ENCODE measurements at places on chromosomes 2 and 18.

DNA sequence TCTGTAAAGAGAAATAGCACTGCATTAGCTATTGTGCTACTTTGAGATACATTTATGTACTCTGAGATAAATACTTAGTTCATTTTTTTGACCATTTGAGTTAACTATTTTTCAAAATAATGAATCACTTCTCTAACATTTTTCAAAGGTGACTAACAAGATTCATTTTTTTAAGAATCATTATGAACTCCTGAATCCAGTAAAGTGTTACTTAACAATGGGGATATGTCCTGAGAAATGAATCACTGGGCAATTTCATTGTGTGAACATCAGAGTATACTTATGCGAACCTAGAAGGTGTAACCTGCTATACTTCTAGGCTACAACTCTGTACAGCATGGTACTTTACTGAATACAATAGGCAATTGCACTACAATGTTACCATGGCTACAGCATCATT lies 355.8 kb downstream of the ARL6IP6 start:
- DNase-seq, result no peak

DNA sequence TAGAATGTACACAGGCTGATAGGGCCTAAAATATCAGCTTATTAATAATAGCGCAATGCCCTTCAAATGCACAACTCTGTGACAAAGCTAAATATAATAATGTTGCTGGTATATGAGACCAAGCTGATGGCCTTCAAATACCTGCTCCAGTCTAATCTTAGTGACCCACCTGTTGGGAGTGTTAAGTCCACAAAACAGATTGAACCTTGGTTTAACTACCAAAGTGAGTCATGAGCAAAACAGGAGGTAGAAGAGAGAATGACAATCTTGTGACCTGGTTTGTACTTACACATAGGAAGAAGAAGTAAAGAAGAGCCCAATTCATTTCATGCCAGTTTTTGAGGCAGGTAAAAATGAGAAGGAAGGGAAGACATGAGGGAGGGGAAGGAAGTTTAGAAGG lies 295.0 kb downstream of the NR4A2 start:
- DNase-seq, result no peak

DNA sequence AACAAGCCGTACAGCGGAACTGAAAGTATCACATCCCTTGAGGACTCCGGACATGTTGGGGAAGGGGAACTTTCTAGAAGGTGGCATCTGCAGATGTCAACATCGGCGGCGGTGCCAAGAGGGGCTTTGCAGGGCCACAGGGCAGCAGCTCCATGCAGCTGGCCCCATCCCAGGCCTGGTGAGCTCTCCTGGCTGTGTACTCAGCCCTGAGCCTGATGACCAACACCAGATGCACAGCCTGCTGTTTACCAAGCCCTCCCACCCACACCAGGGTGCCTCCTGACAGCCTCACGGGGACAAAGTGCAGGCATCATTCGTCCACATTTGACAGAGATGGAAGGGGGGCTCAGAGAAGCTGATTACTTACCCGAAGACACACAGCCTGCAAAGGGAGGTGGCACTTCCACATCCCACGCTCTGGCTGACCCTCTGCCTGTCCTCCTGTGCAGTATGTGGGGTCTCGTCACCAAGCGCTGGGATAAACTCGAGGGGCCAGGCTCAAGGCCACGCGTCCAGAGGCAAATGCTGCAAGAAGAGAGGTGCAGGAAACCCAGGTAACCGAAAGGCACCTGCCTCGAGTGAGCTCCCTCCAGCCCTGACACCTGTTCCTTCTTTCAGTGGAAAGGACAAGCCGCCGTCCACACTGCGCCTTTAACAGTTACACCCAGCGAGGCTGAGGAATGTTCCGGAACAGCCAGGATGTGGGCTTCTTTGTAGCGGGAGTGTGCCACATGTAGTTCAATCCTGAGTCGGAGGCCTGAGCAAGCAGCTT lies 69.0 kb upstream of the ASAP2 start:
- DNase-seq, result no peak

- DNase-seq, result no peak
Measured at GRCh38 chr2:10047616-10048500, 4.5 kb downstream of the KLF11 start.

- DNase-seq, result peak; percentile 83
Measured at GRCh38 chr18:76801567-76802505, 20.5 kb upstream of the ZNF236 start.

- no peak for DNase-seq
Measured at GRCh38 chr2:70068119-70068518, 19.2 kb upstream of the PCBP1 start.

DNA sequence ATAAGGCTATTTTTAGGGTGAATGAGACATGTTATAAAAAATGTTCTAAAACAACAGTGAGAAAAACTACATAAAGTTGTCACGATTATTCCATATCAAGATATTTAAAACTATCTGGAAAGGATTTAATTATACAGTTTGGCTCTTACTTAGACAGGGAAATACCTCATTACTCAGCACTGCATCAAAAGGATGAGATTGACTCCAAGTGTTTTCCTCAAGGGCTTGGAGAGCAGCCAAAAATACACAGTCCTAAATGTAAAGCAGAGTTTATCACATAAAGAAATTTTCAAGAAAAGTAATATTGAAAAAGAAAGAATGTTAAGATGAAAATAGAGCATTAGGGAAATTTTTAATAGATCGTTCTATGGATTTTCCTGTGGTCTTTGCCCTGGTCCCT lies 285.5 kb upstream of the NETO1 start:
- no peak for DNase-seq

DNA sequence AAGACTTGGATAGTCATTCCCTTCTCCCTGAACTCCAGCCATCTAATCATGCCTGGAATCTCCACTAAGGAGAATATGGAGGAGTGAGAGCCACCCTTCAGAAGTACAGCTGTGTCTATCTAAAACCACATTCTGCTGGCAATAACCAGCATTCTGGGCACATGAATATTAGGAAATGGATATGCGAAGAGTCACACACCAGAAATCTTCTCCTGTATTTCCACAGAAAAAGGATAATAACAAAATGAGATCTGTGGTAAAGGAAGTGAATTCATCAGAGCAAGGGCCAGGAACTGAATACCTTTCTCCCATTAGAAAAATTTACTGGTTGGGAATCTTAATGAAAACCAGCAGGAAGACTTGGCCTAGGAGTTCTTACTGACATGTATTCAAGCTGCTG lies 218.8 kb downstream of the SCG2 start:
- no peak for DNase-seq

DNA sequence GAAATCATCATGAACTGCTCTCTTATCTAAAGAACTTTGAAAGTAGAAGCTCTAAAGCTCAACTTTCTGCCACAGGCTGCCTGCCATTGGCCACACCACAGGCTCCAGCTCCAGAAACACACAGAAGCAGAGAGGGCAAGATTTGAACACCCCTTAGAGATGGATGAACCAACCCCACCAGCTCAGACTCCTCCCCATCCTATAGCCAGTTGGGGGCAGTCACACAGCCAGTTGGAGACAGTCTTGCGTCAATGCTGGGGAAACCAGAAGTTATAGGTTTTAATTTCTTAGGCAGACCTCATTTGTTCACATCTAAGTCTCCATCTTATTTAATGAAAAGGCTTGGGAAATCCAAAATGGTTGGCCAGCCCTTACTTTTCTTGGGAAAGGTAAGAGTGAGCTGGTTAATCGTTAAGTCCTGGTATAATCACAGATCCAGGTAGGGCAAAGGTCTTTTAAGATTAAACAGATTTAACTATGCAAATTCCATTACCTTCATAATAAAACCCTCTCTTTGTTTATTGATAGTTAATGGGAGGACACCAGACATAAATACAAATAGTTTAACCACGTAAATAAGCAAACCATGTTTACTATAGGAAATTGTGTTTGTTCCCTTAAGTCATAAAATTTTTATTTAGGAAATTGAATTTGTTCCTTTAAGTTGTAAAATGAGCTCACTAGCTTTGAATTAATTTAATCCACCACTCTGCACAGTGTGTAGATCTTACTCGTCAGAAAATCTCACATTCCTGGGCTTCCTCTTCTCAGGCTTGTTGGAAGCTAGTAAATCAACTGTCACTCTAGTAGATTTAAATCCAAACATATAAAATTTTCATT lies 28.0 kb downstream of the MRO start:
- no peak for DNase-seq

DNA sequence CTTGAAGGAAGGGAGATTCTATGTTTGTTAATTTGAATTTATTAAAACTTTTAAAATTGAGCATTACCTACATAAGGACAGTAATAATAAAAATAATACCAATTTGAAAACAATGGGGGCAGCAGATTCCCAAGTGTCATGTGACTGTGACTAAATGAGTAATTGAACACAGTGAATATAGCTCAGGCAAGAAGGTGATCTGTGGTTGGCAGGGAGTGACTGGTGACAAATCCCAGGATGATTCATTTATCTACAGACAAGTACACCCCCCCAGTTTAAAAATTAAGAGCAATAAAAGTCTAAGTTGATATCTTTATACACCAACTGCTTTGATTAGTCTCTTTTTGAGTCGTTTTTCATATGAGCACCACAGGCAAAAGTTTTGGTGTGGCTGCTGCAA lies 299.5 kb downstream of the ARHGAP15 start:
- no peak for DNase-seq

GRCh38 chr2:95012881-95013550 lies 12.5 kb upstream of the MAL start:
- DNase-seq, result no peak

DNA sequence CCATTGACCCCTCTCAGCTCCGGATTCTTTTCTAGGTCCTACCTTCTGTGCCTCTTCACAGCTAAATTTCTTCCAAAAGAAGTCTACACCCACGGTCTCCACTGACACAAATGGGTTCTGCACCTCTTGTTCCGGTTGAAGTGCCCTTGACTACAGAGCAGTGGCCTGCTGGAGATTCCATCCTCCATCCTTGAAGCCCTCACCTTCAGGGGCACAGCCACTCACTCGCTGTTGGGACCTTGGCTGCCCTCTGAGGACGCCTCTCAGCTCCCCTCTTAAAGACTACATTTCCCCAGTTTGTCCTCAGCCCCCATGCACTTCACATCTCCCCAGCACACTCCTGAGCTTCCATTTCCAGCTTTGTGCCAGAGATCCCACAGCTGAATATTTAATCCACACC lies 226.3 kb downstream of the ATAD2B start:
- DNase-seq, result no peak

DNA sequence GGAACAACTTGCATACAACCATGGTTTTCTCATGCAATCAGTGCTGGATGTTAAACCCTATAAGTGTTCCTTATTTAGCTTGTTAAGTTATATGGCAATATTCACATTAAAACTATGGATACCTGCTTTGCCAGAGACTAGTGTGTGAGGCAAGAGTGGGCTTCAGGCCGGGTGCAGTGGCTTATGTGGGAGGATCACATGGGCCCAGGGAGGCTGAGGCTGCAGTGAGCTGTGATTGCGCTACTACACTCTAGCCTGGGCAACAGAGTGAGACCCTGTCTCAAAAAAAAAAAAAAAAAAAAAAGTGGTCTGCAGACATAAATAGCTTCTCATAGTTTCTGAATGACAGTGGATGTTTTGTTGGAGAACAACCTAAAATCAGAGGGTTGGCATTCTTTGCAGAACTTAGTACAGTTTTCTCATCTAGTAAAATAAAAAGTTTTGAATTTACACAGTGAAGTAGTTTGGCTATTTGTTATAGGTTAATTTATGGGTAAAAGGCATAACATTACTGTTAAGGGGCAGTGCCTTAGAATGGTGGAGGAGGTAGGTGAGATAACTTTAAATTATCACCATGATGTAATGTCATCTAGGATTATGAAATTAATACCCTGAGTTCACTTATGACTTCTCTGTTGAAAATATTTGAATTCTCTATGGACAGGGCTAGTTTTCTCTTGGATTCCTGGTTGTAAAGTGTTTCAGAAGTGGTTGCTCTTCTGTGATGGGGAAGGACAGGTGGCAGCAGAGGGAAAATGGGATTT lies 5.3 kb downstream of the CERS6 start:
- DNase-seq, result no peak

DNA sequence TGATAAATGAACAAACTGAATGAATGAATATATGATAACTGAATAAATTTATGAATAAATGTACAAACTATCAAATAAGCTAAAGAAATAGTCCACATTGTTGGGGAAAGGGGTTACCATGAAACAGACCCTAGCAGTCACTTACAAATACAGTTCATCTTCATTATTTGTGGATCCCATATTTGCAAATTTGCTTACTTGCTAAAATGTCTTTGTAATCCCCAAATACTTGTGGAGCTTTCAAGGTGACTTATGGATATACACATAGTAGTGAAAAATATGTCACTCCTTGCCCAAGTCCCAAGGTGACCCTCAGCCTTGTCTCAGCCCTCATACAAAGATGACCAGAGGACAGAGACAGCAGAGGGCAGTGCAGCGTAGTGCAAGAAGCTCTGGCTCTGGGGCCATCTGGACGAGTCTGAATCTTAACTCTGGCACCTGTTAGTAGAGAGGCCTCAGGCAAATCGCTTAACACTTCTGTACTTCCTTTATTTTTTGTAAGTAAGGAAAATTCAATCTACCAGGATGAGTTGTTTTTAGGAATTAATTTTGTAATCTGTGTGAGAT lies 3.1 kb downstream of the PAIP2B start:
- no peak for DNase-seq

DNA sequence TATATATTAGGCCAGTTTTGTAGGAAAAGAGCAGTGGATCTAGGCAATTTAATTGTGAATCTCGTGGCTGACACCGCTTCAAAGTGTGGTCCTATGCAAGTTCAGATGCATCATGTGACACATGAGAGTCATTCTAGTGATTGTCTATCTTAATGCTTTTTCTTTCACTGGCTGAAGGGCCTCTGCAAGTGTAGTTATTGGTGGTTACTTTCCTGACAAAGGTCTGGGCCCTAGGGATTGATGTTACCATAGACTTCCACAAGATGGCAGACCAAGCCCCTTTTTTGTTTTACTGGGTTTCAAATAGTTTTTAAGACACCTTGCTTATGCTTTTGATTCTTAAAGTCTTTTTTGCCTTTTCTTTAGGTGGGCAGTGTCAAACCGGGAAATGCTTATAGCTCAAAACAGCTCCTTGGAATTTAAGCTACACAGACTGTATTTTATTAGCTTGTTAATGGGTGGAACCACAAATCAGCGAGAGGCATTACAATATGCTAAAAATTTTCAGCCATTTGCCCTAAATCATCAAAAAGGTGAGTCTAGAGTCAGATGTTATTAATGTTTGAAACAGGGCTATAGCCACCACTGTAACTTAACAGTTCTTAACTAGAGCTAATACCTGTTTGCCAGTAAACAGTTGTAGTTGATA lies 25.9 kb downstream of the CD8A start:
- DNase-seq, result peak; percentile 26

All from GM19239 (cell line).